ENCODE measurements at places on chromosomes 4 and X. TPM values are rescaled to one million over a fixed set of nuclear protein-coding genes. Genes with fewer than 3 reads are reported as not detected.

GRCh38 chrX:100659431-100660137 is 15.6 kb downstream of the SRPX2 start:
- no peak overlapping the region for H3K27ac ChIP-seq
- H3K36me3 ChIP-seq = no peaks in the 10 kb centered on the region
- H3K4me1 ChIP-seq = no peaks in the 10 kb centered on the region
- DNase-seq = no peak
- H3K27me3 ChIP-seq = no peaks in the 10 kb centered on the region

DNA sequence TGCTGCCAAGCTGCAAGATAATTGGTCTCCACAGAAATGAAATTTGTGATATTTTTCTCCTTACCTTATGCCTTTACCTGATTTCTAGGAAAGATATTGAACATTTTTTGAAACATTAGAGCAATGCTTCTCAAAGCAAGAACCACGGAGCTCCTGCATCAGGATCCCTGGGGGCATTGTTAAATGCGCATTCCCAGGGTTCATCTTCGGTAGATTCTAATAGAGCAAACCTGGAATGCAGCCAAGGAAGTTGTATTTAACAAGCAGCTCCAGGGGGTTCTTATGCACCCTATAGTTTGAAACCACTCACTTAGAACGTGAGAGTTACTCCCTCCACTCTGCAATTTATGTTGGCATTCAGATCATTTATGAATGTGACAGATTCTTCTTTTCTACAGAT is 126.2 kb downstream of the SLC39A8 start:
- no peaks in the 10 kb centered on the region for H3K36me3 ChIP-seq
- no peak overlapping the region for H3K27ac ChIP-seq
- peaks cover 5% of the 10 kb centered on the region for H3K27me3 ChIP-seq
- H3K4me3 ChIP-seq = no peak overlapping the region
- no peak for DNase-seq

- no peaks in the 10 kb centered on the region for H3K4me1 ChIP-seq
- H3K27ac ChIP-seq = no peak overlapping the region
- peaks cover 100% of the 10 kb centered on the region for H3K27me3 ChIP-seq
- no peak overlapping the region for H3K4me3 ChIP-seq
- no peaks in the 10 kb centered on the region for H3K36me3 ChIP-seq
- no peak for DNase-seq
Measured at GRCh38 chr4:110639207-110640090, 16.6 kb upstream of the PITX2 start.

Gene GABRE
- 6.2 TPM for total RNA-seq

Gene CENPVL3
- total RNA-seq = not detected

- peak overlapping the region; percentile 97 for H3K4me3 ChIP-seq
- H3K36me3 ChIP-seq = no peaks in the 10 kb centered on the region
- H3K27ac ChIP-seq = peak overlapping the region; percentile 100
- peaks cover 39% of the 10 kb centered on the region for H3K4me1 ChIP-seq
- DNase-seq = no peak
Measured at GRCh38 chr4:15006416-15007024, 4.2 kb downstream of the CPEB2 start.

DNA sequence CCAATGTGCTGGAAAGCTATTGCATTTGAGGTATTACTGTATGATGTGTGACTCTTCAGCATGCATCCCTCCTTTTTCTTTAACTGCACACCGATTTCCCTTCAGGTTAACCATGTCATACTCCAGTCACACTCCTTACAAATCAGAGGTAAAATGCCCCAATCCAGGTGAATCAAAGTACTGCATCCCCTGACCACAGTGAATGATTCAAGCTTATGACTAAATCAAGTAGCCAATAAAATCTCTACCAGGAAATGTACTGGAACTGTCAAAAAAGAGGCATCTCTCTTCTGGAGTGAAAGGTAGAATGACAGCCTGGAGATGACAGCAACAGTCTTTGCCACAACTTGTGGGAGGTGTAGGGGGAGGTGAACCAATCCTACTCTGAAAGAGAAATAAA is 10.4 kb downstream of the ADAMTS3 start:
- no peaks in the 10 kb centered on the region for H3K4me1 ChIP-seq
- DNase-seq = no peak
- H3K27me3 ChIP-seq = no peaks in the 10 kb centered on the region
- H3K36me3 ChIP-seq = no peaks in the 10 kb centered on the region
- H3K4me3 ChIP-seq = no peak overlapping the region
- H3K27ac ChIP-seq = no peak overlapping the region

DNA sequence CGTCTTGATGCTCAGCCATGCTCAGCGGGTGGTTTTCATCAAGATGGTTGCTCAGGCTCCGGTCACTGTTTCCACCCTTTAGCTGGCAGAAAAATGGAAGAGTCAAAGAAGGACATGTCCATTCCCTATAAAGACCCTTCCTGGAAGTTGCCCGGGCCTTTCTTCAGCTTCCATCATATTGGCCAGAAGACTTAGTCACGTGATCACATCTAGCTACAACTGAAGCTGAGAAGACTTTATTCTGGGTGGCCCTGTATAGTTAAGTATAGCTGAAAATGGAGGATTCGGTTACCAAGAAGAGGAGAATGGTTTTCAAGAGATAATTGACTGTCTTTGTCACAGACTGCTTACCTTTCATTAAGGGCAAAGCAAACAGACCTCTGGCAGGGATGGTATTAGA is 296.7 kb upstream of the CASK start:
- no peak for DNase-seq
- no peaks in the 10 kb centered on the region for H3K27me3 ChIP-seq
- no peak overlapping the region for H3K27ac ChIP-seq
- H3K36me3 ChIP-seq = no peaks in the 10 kb centered on the region
- no peaks in the 10 kb centered on the region for H3K4me1 ChIP-seq

DNA sequence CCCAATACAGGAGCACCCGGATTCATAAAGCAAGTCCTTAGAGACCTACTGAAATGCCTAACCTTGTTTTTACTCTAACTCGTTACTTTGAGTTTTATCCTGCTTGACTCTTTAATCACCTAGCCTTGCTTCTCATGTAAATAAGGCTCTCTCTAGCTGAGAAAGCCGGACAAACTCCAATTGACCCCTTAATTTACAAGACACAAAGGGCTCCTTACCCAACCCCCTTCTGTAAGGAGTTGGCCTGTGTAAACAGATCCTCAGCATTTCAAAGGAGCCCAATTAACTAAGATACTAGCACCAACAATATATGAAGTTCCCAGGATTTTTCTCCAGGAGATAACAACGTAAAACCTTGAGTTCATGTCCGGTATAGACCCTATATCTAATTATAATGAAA is 61.7 kb downstream of the CT47B1 start:
- no peak overlapping the region for H3K4me3 ChIP-seq
- peaks cover 6% of the 10 kb centered on the region for H3K27me3 ChIP-seq
- DNase-seq = no peak
- H3K27ac ChIP-seq = no peak overlapping the region

DNA sequence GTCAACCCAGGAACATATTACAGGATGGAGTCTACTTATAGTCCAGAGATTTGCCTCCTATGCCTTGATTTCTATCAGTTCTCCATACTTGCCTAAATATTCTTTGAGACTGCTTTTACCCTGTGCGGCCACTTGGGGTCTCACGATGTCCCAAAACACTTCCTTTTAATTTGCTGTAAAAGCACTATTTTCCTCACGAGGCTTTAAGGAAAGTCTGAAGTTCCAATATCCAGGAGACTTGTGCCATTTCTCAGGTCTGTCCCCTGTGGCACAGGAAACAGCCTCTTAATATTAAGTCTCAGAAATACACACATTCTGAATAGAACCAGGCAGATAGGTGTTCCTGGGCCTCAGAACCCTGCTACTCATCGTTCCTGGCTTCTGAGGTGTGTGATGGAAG is 142.9 kb downstream of the TMEM164 start:
- peak; percentile 44 for DNase-seq
- H3K36me3 ChIP-seq = peaks cover 4% of the 10 kb centered on the region
- no peak overlapping the region for H3K27ac ChIP-seq
- no peaks in the 10 kb centered on the region for H3K27me3 ChIP-seq

Gene RS1
- total RNA-seq = not detected

DNA sequence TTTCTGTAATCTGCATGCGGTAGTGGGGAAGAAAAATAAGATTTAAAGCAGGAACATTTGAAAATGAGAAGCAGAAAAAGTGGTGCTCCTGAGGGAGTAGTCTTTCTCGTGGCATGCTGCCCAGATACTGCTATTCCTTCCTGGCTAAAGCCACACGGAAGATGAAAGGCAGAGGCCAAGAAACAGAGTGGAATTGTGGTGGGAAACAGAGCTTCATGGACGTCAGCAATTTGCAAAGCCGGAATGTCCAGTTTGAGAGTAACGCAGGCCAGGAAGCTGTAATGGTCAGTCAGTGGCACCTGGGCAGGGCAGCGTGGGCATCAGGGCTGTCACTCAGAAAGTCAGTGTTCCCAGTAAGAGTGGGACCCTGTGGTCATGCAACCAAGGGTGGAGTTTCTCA is 63.7 kb upstream of the FMR1 start:
- no peaks in the 10 kb centered on the region for H3K4me1 ChIP-seq
- H3K4me3 ChIP-seq = no peak overlapping the region
- H3K27me3 ChIP-seq = no peaks in the 10 kb centered on the region
- DNase-seq = no peak
- no peak overlapping the region for H3K27ac ChIP-seq

Gene KLKB1
- total RNA-seq = 0.58 TPM

Measured in stomach (tissue), 19 donors.